ENCODE measurements at places on chromosomes 11 and 22.

- no peak for DNase-seq
Observed at GRCh38 chr11:14399087-14399486, 40.1 kb upstream of the RRAS2 start.

- DNase-seq: no peak
Observed at GRCh38 chr11:108775324-108775723, 110.5 kb downstream of the DDX10 start.

- DNase-seq: peak; percentile 31
Observed at GRCh38 chr11:575996-576768, at the start of gene PHRF1. TSS of gene PHRF1 (plus strand) at chr11:576470. CDS start at chr11:581513, 5,043 bp downstream.

- no peak for DNase-seq
Observed at GRCh38 chr22:29740216-29740615, 20.4 kb downstream of the CABP7 start.

- no peak for DNase-seq
Observed at GRCh38 chr11:12245549-12246016, 131.8 kb upstream of the PARVA start.

GRCh38 chr11:13692172-13692571 is 23.7 kb downstream of the FAR1 start:
- no peak for DNase-seq

GRCh38 chr11:5994791-5995190 is 8.0 kb upstream of the OR52L1 start:
- DNase-seq: no peak

DNA sequence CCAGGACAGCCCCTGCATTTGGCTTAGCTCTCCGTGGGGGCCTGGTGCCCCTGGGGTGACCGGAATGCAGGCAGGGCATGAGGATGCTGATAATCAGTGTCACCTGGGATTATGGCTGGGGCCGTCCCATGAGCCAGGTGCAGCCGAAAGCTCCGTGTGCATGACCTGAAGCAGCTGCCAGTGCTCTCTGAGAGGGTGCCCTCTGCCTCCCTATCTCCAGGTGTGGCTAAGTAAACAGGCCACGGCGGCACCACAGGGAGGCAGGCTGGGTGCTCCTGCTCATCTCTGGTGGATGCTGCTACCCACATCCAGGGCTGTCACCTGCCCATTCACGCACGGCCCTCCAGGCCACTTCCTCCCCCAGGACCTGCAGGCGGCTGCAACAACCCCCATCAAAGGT is 29.8 kb downstream of the DUSP8 start:
- no peak for DNase-seq

- no peak for DNase-seq
Observed at GRCh38 chr22:40485813-40486667, 115.6 kb downstream of the SGSM3 start.

DNA sequence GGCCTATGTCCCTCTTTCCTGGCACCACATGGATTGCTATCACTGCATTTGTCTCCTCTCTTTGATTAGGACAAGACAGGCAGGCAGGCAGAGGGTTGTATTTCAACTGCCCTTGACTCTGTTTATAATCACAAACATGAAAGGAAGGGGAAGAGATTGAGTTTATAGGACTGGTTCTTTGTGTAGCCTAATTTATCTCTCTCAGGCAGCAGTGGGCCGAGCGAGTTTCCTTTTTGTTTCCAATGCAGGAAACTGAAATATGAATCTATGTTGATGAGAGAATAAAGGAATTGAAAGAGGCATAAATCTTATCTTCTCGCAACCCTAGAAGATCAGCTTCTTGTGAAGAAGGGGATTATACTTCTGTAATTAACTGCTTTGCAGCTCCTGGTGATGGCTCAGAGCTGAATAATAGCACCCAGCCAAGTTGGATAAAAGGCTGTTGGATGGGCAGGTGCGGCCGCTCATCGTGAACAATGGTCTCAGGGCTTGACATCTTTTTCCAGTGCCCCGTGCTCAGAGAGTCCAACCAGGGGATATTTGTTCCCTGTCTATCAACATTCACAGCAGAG is 80.6 kb upstream of the SYT13 start:
- no peak for DNase-seq

GRCh38 chr11:130911306-130911705 is 5.0 kb downstream of the SNX19 start:
- DNase-seq: no peak

GRCh38 chr11:64204464-64204989 is 2.0 kb upstream of the FERMT3 start:
- DNase-seq: peak; percentile 73

GRCh38 chr11:11810764-11811726 is 30.7 kb upstream of the USP47 start:
- DNase-seq: no peak

DNA sequence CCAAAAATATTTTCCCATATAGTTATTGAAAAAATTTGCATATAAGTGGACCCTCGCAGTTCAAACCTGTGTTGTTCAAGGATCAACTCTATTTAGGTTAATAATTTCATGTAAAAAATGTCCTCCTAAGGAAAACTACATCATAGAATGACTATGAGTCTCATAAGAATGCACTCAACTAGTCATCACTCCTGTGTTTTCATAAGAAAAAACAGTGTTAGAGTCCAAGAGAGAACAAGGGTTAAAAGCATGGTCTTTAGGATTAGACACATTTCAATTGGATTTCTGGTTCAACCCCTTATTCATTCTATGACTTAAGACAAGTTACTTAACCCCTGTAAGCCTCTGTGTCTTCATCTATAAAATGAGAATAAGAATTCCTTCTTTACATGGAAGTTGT is 5.1 kb downstream of the PARVA start:
- no peak for DNase-seq

DNA sequence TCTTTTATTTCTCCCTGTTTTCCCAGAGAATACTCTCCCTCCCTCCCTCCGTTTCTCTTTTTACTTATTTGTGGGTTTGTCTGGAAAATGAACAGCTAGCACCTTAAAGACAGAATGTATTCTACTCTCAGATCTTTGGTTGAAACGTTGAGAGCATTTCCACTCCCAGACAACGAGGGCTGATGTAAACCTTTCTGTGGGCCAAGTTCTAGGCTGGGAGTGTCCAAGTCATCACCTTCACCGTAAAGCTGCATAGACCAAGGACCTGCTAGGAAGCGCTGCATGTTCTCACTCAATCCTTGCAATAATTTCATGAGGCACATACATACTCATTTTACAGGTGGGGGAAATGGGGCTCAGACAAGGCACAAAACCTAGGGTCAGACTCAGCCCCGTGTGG is 32.4 kb downstream of the MYH9 start:
- no peak for DNase-seq

- no peak for DNase-seq
Observed at GRCh38 chr22:35018995-35019394, 47.0 kb upstream of the ISX start.

GRCh38 chr22:36375071-36375980 is 12.4 kb downstream of the MYH9 start:
- no peak for DNase-seq

DNA sequence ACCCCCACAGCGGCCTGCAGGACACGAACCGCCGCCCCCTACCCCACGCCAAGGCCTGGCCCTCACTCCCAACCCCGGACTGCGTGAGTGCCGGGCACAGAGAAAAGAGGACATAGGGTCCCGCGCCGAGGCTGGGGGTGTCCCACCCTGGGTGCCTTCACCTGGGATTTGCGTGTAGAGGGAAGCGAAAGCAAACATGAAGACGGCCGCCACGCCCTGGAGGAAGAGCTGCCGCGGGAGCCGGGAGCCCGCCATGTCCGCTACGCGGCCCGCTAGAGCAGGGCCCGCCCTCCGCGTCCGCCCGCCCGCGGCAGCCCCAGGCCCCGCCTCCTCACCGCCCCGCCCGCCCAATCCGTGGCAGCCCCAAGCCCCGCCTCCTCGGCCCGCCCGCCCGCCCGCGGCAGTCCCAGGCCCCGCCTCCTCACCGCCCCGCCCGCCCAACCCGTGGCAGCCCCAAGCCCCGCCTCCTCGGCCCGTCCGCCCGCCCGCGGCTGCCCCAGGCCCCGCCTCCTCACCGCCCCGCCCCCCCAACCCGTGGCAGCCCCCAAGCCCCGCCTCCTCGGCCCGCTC is at the start of gene LMF2:
LMF2 (minus strand) TSS at position 282 of the 570 bp plus-strand sequence; CDS start at position 255, 27 bp downstream.
- no peak for DNase-seq

DNA sequence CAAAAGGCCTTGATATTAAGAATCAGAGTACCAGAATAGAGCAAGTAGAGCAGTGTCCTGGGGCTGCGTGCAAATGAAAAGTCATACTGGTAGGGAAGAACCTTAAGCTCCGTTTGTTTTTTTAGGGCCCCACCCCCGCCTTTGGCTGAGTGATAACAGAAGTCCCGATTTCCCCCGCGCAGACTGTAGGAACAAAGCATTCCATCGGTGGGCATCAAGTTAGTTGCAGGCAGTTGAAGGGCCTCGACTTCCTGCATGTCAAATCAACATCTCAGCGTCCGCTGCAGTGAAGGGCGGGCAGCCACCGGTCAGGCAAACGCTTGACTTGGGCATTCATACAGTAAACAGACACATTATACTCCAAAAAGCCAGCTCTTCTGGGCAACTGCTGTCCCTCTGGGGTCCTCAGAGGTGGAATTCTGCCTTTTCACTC is 11.7 kb downstream of the LRP4 start:
- no peak for DNase-seq

DNA sequence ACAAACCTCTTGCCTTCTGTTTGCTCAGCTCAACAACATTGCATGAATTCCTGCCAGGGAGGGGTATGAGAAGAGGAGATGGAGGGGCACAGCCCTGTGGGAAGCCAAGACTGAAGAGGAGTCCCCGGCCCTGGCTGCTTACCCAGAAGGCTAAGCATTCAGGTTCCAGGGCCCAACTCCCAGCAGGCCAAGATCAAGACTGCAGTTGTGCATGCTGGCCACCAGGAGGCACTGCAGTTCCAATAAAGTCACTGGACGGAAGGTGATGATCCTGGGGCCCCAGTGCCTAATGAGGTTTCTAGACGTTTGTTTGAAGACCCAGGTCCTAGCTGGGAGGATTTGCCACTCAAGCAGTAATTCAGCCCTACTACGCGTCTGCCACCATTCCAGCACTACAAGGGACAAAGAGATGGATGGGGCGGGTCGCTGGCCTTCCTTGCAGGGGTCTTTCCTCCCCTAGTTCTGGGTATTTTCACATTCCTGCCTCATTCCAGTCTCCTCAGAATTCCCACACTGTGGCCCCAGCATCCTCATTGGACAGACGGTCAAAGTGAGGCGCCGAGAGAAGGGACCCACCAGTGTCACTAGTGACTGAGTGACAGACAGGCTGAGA is 23.6 kb downstream of the ALX4 start:
- DNase-seq: no peak

DNA sequence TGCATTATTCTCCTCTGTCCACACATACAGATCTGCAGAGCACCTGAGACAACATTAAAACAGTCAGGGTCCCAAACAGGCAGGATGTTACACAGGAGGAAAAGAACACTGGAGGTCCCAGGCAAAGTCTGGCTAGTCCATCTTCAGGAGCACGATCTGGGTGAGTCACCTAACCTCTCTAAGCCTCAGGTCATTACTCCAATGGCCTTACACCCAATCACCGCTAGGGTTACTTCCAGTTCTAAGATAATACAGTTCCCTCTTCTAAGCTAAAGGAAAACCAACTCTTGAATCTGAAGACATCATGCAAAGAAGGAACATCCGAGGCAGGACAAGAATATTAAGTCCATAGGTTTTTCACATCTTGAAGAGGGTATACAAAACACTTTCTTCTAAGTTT is 24.5 kb downstream of the ASCC2 start:
- no peak for DNase-seq

DNA sequence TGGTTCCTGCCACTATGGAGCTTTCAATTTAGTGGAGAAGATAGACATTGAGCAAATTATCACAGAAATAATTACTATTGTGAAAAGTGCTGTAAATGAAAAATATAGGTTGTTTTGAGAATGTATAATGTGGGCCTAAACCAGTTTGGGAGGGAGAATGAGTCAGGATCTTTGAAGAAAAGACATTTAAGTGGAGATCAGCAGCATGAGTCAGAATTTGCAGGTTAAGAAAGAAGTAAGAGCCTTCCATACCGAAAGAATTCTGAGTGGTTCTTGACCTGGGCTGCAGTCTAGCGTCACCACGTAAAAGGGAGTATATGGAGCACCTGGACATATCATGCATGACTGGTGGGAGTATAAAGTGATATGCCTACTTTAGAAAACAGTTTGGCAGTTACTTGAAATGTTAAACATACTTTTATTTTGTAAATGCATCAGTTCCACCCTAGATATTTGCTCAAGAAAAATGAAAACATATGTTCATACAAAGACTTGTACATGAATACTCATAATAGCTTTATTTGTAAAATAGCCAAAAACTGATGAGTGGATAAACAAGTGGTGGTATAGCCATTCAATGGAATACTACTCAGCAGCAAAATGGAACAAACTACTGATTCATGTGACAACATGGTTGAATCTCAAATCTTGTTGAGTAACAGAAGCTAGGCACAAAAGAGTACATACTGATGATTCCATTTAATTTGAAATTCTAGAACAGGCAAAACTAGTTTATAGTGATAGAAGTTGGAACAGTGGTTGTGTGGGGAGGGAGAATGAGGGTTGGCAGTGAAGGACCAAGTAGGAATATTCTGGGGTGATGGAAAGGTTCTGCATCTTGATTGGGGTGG is 99.2 kb downstream of the STIM1 start:
- DNase-seq: no peak

- DNase-seq: no peak
Observed at GRCh38 chr11:6022956-6023355, 7.6 kb downstream of the OR56A1 start.

DNA sequence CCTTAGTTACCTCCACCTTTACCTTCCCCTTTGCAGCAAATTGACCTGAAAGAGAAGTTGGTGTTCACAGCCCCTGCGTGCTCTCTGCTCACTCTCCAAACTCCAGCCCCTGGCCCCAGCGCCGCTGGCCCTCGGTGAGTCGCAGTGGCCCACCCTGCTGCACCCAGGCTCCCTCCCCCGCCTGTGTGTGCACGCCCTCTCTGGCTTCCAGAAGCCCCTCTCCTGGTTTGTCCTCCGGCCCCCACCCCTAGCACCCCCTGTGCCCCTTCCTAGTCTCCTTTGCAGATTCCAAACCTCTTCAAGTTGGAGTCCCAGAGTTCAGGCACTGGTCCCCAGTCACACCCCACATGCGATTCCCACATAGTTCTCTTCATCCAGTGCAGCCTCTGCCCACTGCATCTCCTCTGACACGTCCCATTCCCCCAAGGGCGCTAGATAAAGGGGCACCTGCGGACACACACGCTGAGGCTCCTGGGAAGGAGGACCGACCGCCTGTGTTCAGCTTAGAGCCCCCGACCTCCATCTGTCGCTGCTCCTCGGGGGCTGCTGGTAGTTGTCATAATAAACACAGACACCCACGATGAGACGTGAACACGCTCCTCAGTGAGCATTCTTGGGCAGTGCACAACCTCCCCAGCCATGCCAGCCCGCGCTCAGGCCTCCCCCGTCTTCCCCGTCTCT is 1.5 kb upstream of the PHRF1 start:
- DNase-seq: no peak

DNA sequence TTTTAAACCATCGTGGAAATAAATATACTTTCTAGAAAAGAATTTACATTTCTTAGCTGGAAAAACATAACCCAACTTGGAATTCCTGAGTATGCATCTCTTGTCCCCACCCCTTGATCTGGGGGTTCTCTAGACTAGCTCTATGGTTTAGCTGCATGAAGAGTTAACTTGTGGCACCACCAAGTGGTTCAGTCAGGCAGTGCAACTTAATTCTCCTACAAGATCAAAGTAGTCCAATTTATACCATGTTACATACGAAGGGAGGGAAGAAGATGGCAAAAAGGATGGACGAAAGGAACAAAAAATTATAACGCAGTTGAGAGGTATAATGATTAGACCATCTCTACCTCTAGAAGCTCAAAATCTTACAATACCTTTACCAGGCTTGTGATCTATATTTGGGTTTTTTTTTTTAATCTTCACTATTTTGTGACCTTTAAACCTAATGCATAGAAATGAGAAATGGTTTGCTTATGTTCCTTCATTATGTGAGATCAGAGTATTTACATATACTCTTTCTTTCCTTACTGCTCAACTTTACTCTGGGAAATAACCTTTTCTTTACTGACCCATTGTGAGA is 28.5 kb upstream of the ALKBH3 start:
- DNase-seq: no peak

Data from BJ (cell line).